Hindlimb muscle (tissue), 1 donor: ENCODE measurements at places on chromosomes 5 and 9.

GRCh38 chr5:128770907-128771306 is 194.4 kb upstream of the SLC27A6 start:
- no peak for DNase-seq

- peak; percentile 68 for DNase-seq
These were observed 285.2 kb downstream of the EBF1 start for GRCh38 chr5:158814521-158814920.

- no peak for DNase-seq
These were observed 335.8 kb upstream of the TRPC7 start for GRCh38 chr5:136701191-136701590.

DNA sequence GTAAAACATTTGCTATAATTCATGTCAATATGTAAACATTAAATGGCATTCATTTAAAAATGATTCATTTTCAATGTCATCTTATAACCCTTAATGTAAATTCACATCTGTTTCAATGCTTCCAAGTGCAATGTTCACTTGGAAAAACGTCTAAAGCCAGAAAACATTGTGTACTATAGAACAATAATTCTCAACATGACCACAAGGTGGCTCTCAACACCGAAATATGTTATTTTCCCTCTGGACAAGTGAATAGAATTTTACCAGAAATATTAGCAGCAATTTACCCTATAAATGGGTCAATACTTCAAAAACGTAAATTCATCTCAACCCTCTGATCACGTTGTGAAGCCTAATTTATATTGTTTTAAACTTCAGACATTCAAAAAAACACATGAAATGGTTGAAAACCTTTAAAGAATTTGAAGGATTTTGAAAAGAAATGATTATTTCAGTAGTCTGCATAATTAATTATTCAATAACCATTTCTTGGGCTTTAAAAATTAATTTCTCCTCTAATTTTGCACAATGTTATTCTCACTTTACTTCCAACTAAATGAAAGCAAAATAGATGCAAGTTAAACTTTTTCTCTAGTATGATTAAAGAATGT is 11.0 kb downstream of the CDH10 start:
- peak; percentile 59 for DNase-seq

- no peak for DNase-seq
These were observed 69.7 kb downstream of the EPB41L4A start for GRCh38 chr5:112349371-112349770.

- DNase-seq: no peak
These were observed 23.4 kb downstream of the CDK20 start for GRCh38 chr9:87950765-87951488.

DNA sequence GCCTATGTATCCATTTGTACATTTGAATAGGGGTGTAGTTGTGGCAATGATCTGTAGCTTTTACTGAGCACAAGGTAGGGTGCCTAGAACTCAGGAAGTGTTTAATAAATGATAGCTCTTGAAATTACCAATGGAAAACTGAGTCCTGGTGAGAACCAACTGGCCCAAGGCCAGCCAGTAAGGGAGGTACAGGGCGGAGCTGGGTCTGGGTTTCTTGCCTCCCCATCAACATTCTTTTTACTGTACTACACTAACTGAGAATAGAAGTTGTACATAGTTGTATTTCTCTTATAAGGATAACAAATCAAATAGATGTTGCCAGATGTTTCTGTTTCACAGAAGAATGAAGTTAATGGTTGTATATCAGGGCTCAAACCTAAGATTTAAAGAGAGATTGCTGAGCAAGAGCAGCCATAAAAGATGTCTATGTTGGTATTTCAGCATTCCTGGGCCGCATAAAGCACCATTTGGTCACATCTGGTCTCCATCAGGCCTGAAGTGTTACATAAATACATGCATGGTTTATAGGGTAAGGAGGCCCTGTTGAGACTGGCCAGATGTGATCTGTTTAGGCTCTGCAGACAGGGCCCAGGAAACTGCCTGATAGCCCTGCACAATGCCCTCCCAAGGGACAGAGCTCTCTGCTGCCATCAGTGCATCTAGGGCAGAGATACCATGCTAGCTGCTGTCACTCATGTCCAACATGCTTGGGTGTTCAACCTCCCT is 210.5 kb downstream of the NXNL2 start:
- no peak for DNase-seq

- no peak for DNase-seq
These were observed 54.0 kb downstream of the FEM1C start for GRCh38 chr5:115490596-115490995.

DNA sequence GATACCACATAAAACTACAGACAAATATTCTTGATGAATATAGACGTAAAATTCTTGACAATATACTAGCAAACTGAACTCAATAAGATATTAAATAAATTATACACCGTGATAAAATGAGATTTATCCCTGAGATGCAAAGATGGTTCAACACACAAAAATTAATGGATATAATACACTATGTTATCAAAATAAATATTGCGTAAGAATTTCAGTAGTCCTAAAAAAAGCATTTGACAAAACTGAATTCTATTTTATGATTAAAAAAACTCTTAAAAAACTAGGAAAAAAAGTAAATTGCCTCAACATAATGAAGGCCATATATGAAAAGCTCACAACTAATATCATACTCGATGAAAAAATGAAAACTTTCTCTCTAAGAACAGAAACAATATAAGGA is 472.3 kb upstream of the GRIA1 start:
- no peak for DNase-seq

DNA sequence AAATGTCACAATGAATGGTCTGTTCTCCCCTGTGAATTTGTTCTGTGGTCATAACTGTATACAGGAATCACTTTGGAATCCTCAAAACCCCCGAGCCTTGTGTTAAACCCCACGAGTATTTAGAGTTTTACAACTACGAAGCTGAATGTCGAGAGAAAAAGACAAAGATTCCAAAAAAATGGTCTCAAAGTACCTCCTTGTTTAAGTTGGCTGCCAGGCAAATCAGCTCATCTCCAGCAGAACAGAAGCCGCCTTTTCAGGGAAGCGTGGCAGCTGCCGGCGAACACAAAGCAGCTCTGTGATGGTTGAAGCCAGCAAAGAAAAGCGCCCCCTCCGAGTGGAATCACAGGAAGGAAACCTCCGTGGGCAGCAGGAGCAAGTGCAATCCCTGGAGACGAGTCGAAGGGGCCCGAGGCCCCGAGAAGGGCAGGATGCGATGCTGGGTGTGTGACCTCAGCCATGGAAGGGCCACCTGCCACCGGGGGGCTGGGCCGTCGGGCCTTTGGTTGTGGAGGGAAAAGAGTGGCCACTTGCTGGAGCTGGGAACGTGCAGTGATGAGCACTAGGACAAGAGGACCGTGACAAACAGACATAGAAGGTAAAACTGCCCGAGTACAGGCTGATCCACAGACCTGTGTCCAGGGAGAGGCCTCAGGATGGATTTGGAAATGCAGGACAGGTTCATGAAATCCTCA is 706.4 kb downstream of the SEMA5A start:
- DNase-seq: no peak

GRCh38 chr9:5425006-5425628 is 12.6 kb downstream of the PLGRKT start:
- no peak for DNase-seq

- no peak for DNase-seq
These were observed 29.2 kb downstream of the NCS1 start for GRCh38 chr9:130201399-130201873.

- no peak for DNase-seq
These were observed 21.1 kb upstream of the CPEB4 start for GRCh38 chr5:173866858-173867679.

DNA sequence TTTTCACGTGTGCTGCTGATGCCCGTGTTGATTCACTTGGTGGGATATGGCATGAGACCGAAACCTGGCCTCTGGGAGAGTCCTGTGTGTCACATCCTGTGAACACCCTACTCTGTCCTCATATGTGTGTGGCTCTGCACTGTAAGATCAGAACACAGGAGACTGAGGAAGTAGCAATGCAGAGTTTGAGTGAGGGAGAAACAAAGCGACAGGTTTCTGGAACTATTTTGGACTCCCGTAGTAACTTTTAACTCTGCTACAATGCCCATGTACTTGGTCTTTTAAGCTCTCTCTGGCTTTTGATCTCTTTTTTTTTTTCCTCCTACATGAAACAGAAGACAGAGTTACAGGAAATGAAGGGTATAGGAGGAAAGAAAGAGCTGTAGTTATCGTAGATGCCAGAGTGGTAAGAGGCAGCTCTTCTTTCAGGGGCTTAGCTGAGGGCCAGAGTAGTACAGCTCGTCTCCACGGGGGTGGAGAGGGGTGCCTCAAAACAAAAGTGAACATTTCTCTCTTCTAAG is 26.6 kb downstream of the GRAMD2B start:
- no peak for DNase-seq

- peak; percentile 40 for DNase-seq
These were observed 148.3 kb downstream of the CMYA5 start for GRCh38 chr5:79837761-79838551.

GRCh38 chr9:30579810-30580209 is 1804.6 kb upstream of the ACO1 start:
- DNase-seq: no peak

- DNase-seq: peak; percentile 23
These were observed 121.6 kb upstream of the ADAMTS16 start for GRCh38 chr5:5018578-5018970.

GRCh38 chr9:108612513-108612912 is 243.3 kb downstream of the ACTL7B start:
- no peak for DNase-seq

DNA sequence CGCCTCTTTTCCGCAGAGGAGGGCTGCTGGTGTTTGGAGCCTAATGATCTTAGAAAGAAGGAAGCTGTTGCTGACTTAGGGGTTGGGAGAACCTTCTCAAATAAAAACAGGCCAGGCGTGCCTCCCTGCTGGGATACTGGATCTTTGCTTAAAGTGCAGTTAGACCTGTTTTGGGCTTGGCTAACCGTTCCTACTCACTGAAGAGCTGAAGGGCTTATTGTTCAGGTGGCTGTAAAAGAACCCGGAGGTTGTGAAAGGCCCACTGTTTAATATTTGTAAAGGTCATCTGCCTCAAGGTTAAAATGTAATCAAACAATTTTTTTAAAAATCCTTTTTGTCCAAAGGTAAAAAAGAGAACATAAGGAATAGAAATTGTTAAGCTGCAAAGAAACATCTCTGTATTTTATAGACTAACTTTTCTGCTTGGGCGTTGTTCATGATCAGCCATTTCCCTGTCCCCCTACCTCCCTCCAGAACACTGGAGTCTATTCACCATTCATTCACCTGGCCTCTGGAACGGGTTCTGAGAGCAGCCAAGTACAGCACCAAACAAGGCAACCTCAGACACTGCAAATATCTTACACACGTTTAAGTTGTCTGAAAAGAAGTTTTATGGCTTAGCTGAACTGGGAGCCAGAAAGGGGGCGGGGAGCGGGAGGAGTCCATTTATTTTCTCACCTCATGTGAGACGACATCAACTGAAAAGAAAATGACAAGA is 18.6 kb upstream of the MTMR12 start:
- DNase-seq: no peak

DNA sequence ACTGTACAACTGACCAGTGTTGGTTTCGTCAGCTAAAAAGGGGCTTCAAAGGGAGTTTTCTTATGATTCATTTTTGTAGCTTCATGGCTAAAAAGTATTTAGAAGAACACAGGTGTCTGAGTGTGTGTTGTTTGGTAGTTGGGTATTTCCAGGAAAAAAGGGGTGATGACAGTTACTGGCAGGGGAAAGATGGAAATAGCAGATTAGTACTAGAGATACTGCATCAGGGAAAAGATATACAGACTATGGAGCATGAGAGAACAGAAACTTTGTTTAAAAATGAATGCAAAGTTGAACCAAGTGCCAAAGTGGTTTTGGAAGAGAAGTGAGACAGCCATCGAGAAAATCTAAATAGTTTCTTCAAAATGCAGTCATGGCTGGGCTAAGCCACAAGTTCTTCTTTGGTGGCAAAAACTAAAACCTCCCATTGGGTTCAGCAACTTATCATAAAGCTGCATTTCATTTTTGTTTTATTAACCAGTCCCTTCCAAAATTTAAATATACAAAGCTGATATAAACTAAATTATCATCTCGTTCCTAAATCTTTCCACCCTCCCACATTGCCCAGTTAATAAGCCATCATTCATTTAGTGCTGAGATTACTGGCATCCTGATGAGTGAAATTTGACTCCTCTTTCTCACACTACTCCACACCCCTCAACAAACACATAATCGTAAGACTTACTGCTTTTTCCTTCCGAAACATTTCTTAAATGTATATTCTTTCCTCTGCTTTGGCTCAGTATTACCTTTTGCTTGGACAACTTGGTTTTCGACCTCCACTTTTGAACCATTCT is 33.5 kb downstream of the ELL2 start:
- DNase-seq: no peak

- DNase-seq: no peak
These were observed 112.7 kb upstream of the PANK3 start for GRCh38 chr5:168691891-168692290.

- no peak for DNase-seq
These were observed 32.6 kb downstream of the FOXI1 start for GRCh38 chr5:170138273-170138672.

DNA sequence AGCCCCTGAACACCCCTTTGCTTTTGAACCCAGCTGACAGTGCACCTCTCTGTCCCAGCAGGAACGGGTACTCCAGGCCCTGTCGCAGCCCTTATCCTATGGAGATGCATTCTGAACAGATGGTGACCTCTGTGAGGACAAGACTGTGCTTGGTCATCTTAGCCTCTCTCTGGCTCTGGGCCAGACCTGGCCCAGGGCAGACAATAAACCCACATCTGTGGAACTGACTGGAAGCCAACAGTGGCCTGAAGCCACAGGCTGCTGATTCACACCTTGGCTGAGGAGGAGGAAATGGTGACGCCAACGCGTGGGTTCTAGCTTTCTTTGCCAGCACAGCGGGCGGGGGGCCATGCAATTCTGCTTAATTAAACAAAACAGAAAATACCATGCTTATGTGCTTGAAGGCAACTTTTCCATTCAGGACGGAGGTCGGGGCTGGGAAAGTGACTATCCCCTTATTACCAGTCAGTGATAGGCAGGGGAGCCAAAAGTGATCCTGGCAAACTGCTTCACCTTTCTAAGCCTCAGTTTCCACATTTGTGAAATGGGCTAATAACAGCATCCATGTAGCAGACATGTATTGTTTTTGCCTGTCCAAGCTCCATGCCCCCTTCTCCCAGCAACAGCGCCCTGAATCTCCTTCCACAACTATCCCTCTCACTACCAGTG is 10.8 kb downstream of the SH3PXD2B start:
- DNase-seq: peak; percentile 71

- no peak for DNase-seq
These were observed 11.7 kb downstream of the MED7 start for GRCh38 chr5:157130925-157131324.

DNA sequence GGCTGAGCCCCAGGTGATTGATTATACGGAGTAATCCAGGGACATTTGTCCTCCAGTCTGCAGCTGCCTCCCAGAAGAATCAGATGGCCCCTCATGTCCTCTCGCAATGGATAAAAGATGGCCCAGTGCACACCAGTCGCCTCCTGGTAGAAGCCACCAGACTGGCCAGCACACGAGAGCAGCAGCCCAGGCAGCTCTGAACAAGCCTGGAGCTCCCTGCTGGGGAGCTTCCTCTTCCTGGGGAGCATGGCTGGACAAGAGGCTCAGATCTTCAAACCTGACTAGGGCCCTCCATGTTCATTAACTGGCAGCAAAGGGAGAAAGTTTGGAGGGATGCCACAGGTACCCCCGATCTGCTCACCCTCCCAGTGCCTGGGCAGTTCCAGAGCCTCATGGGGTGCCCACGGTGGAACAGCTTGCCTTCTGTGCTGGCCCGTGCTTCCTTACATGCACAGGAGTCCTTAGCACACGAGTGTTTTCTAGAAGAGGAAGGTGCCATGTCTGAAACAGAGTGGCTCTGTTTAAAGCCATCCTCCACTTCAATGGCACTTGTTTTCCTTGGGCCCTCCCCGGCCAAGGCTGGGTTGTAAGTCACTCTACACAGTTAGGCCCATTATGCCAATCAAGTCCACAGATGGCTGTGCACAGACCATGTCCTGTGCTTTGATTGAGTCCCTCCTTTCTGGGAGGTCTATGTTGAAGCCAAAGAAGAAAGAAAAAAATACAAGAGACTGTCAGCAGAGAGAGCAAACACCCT is 75.6 kb downstream of the PRRT1B start:
- DNase-seq: no peak
